ENCODE measurements at places on chromosomes 2 and 18.

GRCh38 chr2:20509770-20510490 is 63.1 kb downstream of the RHOB start:
- peak; percentile 26 for DNase-seq

DNA sequence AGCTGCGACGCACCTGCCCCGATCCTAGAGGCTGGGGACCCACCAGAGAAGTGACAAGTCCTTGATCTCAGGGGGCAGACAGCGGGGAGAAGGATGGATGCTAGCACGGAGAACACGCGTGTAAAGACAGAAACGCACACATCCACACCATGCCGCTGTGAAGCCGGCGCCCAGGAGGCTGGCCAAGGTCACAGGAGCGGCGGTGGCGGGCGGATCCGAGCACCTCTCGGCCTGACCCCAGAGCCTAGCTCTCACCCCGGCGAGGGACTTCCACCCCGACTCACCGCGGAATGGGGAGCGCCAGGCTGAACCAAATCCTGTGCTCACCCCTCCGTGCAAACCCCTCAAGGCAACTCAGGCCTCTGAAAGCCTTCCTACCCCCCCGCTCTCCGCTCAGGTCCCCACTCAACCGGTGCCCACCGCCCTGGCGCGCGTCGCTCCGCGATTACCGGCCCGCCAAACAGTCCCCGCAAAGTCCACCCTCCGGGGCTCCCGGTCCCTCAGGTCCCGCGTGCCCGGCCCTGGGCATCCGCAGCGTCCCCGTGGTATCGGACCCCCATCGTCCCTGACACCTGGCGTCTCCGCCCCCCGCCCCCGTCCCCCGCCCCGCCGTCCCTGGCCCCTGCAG is 460 bp upstream of the LRRFIP1 start:
- no peak for DNase-seq

DNA sequence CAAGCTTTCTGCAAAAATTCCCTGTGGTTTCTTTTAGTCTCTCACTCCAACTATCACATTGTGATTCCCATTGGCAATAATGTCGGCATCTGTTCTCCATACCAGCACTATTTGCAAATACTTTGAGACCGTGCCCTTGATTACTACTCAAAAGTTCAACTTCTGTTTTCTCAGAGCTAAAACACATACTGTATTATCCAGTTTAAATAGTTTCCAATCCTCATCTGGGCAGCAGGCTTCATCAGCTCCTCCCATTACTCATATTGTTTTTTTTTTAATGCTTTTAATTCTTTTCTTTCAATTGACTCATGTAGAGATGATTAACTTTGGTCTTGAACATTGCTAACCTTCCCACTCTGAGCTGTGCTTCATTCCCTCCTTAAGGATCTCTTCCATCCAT is 135.8 kb downstream of the METTL8 start:
- DNase-seq, result no peak

DNA sequence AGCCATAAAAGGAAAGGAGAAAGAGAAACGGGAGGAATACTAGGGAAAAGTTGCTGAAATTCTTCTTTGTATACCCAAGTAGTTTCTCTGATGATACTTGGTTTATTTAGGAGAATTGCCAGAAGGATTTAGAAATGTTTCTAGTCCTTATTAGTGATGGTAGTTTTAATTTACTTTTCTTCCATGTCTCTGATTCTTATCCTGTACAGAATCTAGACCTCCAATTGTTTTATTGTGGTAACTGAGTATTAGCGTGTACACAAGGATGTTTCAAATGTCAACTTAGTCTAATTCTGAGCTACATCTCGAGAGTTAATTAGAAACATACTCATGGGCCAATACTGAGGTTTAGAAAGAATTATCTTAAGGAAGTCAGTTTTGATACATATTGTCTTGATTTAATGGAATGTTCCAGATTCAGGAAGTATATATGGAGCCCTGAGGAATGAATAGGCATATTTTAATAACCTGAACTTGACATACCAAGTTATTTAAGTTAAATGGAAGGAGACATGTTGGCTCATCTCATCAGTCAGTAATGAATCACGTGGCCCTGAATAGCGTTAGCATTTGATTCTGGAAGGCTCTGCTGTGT is 219.6 kb downstream of the LTBP1 start:
- DNase-seq, result no peak
